Melanocyte of skin (primary cell): ENCODE measurements at places on chromosomes 3 and 15. TPM values are rescaled to one million over a fixed set of nuclear protein-coding genes. Genes with fewer than 3 reads are reported as not detected.

Gene GOLGA6L7
- total RNA-seq: not detected in 2 replicates

Gene ANKRD63
- not detected in 2 replicates for total RNA-seq

Gene ATP10A
- total RNA-seq: 104 and 115 TPM in 2 replicates

Gene RASL12
- 0.69 and 1.5 TPM in 2 replicates for total RNA-seq

Gene POPDC2
- 0.31 TPM in 1 of 2 replicates, not detected in the other for total RNA-seq

Gene NME9
- under 0.01 TPM in 1 of 2 replicates, not detected in the other for total RNA-seq

Gene CDHR4
- total RNA-seq: not detected in 2 replicates

Gene UACA
- 43.7 and 47.3 TPM in 2 replicates for total RNA-seq

Gene PLXNA1
- 244 and 293 TPM in 2 replicates for total RNA-seq

Gene CACNA2D3
- total RNA-seq: 0.36 TPM in 1 of 2 replicates, not detected in the other

Gene LSAMP
- total RNA-seq: 2.7 and 15.7 TPM in 2 replicates

Gene SLC24A5
- 614 and 1,301 TPM in 2 replicates for total RNA-seq

Gene GATA2
- total RNA-seq: under 0.01 and 0.36 TPM in 2 replicates

Gene MLF1
- total RNA-seq: 5.5 and 6.5 TPM in 2 replicates

Gene GOLGA8J
- under 0.01 TPM in 1 of 2 replicates, not detected in the other for total RNA-seq

Gene CCDC9B
- total RNA-seq: 39.9 and 42.2 TPM in 2 replicates

Gene PLSCR5
- total RNA-seq: not detected in 2 replicates

Gene FAM107A
- not detected in 2 replicates for total RNA-seq

Gene SLC22A14
- 0.36 TPM in 1 of 2 replicates, not detected in the other for total RNA-seq

Gene CHRNA5
- total RNA-seq: 7.6 and 12.7 TPM in 2 replicates

Gene HIGD2B
- 0.67 TPM in 1 of 2 replicates, not detected in the other for total RNA-seq

Gene ALS2CL
- total RNA-seq: 4.0 and 4.5 TPM in 2 replicates

Gene CLDN16
- total RNA-seq: under 0.01 TPM in 1 of 2 replicates, not detected in the other

Gene GOLGA8N
- 2.9 and 3.4 TPM in 2 replicates for total RNA-seq

Gene ANP32A
- 39.6 and 48.3 TPM in 2 replicates for total RNA-seq

Gene ACTC1
- total RNA-seq: not detected in 2 replicates

Gene NLGN1
- 66.9 and 83.8 TPM in 2 replicates for total RNA-seq

Gene ARHGEF26
- total RNA-seq: 13.0 and 16.7 TPM in 2 replicates

Gene SKOR1
- total RNA-seq: under 0.01 TPM in 2 replicates

Gene FBXL22
- not detected in 2 replicates for total RNA-seq

Gene KCNMB3
- 1.4 and 1.8 TPM in 2 replicates for total RNA-seq

Gene DOCK3
- under 0.01 TPM in 1 of 2 replicates, not detected in the other for total RNA-seq

Gene PTH1R
- 0.31 and 0.33 TPM in 2 replicates for total RNA-seq

Gene SCAANT1
- total RNA-seq: not detected in 2 replicates

Gene ZNF385D
- total RNA-seq: under 0.01 TPM in 1 of 2 replicates, not detected in the other

Gene GABRR3
- not detected in 2 replicates for total RNA-seq

Gene ARGFX
- total RNA-seq: not detected in 2 replicates

Gene SUCNR1
- not detected in 2 replicates for total RNA-seq

Gene B3GNT5
- total RNA-seq: 6.3 and 10.8 TPM in 2 replicates
